GM12865 (cell line): ENCODE measurements at places on chromosomes 13 and 19.
A peak's percentile ranks its signal among the peaks of the same experiment; 100 is the strongest.

GRCh38 chr13:19955873-19956559 is 2.5 kb upstream of the ZMYM2 start:
- DNase-seq, result no peak

GRCh38 chr19:11337080-11337479 is 2.4 kb downstream of the RAB3D start:
- DNase-seq, result no peak

- DNase-seq, result peak; percentile 41
Observed at GRCh38 chr13:35930665-35931631, 200.2 kb downstream of the DCLK1 start.

- DNase-seq, result peak; percentile 50
Observed at GRCh38 chr19:48194041-48194843, 23.8 kb downstream of the ZSWIM9 start.

GRCh38 chr13:40060296-40061007 is 405.0 kb downstream of the COG6 start:
- DNase-seq, result peak; percentile 97

DNA sequence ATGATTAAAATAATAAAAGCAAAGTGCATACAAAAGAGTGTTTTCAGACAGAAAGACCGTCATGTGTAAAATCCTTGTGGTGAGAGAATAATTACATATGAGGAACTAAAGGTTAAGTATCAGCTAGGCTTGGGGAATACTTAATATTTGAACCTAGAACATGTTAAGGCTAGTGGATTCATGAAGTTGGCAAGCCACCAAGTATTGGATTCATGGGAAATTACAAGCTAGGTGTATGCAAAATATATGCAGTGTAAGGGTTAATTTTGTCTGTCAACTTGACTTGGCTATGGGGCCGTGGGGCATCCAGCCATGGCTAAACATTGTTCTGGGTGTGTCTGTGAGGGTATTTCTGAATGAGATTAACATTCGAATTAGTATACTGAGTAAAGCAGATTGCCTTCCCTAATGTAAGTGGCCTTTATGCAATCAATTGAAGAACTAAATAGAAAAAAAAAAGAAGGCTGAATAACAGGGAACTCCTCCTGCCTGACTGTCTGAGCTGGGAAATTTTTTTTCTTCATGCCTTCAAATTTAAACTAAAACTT is 533.5 kb upstream of the KLF12 start:
- no peak for DNase-seq

DNA sequence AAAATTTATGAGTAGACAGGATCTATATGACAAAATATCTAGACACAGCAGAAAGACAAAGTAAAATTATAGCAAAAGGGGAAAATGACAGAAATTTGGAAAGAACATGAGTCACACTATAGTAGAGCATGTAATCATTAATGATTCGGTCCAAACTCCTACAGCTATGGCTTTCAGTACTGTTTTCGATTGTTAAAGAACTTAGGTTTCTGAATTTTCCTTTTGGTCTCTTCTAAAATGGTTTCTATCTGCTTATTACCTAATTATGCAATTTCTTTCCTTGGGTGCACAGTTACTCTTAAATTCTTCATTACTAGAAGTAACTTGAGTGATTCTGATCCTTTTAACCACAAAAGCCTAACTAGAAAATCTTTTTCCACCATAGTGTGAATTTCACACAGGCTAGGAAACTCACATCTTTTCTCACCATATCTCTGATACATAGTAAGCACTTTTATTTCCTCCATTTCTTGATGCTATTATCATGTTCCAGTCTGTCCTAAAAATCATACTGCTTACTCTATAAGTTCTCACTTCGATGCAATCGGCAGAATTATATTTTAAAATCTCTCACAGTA is 1101.4 kb downstream of the PCDH9 start:
- DNase-seq, result no peak

- DNase-seq, result no peak
Observed at GRCh38 chr13:89181041-89181440, 1509.9 kb downstream of the SLITRK5 start.

DNA sequence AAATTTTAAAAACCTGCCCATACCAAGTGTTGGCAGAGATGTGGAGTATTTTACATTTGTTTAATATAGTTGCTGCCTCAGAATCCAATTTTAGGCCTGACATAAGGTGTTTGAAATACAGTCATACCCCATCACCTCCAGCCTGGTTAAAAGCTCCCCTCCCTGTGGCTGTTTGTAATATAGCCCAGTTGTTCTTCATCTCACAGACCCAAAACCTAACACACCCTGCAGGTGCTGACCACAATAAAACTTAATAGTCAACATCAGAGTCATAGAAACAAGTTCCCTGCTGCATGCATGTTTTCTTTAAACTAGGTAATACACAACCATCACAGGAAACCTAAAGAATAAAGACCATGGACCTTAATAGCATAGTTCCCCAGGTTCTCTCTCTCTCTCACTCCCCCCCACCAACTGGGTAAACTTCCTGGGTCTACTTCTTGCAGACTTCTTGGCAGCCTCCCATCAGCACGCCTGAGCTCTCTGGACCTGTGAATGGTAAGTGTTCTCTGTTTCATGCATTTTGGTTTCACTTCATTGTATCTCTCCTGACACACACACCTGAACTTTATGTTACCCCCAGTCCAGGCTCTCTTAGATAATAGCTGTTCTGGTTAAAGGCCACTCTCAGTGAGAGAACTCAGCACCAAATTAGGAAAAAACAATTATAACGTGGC is 1369.9 kb downstream of the EFNB2 start:
- peak; percentile 78 for DNase-seq

DNA sequence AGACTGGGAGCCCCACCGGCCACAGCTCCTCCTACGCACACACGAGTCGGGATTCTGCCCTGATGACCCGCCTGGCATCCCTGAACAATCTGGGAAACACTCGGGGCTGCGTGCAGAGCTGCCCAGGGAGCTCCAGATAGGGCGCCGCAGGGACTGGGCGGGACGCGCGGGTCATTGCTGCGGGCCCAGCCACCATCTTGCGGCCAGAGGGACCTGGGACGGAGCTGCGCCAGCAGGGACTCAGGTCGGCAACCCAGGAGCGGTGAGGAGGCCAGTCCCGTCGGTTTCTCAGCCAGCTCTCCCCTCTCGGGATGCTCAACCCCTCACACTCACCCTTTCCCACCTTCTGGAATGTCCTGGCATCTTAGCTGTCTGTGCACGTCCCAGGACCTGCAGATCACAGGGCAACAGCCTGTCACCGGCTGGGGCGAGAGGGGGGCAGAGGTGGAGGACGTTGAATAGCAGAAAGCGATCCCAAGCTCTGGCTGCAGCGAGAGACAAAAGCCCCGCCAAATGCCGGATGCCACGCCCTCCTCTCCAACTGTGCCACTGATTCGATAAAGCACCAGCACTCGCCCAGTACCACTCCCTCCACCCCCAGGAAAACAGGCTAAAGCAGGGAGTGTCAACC is 20.4 kb upstream of the ZNF91 start:
- DNase-seq, result no peak

DNA sequence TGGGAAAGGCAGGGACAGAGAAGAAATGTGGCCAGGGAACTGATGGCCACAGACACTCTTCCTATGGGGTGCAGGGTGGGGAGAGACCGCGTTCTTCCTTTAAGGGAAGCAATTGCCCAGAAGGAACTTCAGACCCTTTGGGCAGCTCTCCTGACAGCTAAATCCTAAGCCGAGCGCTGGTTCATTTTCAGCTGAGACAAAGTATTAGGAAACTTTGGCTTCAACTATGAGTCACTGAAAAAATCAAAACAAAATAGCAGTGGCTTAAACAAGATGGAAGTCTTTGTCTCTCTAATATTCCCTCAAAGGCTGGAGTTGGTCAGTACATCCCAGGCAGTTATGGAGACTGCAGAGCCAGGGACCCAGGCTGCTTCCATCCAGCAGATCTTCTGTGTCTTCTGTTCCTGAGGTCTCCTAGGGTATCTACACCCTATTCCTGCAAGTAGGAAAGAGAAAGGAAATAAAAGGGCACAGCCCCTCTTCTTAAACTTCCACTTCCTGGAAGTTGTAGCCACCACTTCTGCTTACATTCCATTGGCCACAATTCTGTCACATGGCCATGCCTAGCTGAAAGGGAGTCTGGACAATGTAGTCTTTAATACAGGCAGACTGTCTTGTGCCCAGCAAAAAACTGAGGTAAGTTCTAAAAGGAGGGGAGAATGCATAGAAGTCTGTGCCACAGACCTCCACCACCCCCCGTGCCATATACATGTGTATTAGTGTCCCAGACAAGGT is 163.5 kb downstream of the KATNAL1 start:
- peak; percentile 54 for DNase-seq

- no peak for DNase-seq
Observed at GRCh38 chr19:35315883-35316282, 13.1 kb upstream of the CD22 start.

GRCh38 chr13:40665126-40666044 is 1.1 kb downstream of the FOXO1 start:
- peak; percentile 65 for DNase-seq

DNA sequence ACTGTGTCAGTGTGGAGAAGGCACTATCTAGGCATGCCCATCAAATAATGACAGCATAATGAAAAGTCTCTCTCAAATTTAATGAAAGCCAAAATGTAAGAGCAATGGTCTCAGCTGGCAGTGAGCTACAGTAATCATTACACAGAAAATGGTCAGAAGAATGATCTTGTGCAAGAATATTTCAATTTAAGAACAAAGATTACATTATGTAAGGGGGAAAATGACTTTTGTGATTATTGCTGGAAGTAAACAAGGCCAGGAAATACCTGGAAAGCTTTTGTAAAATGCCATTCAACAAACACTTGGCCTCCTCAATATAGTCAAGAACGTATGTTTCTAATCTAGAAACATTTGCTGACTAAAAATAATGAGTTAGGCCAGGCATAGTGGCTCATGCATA is 89.1 kb downstream of the CAB39L start:
- DNase-seq, result no peak

DNA sequence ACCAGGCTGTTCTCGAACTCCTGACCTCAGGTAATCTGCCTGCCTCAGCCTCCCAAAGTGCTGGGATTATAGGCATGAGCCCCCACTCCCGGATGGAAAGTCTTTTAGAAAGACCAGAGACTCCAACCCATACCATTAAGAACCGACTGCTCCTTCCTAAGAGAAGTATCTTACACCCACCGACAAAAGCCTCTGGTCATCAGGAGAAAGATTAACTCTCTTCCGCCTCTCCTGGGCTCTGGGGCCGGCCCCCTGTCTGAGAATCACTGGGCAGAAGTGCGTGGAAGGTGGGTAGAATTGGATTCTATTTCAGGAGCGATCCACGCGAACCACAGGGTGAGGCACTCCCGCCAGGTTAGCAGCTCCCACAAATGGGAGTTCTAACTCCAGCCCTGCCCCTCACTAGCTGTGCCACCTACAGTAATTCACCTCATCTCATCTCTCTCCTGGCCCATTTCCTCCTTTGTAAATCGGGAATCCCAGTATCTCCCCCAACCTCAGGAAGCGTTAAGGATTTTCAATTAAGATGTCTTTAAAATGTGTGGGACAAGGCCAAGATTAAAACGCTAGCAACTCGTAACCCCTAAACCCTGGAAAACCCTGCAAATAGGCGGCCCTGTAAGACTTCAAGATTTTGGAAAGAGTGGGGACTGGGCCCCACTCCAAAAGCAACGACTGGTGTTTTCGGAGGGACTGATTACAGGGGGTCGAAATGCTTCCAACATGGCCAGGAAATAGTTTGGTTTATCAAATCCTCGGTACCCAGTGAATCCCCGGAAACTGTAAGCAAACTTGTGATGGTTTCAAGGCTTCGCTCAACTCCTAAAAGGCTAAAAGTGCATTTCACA is 1.3 kb downstream of the HNRNPL start:
- no peak for DNase-seq

GRCh38 chr19:5017235-5017634 is 48.3 kb downstream of the KDM4B start:
- no peak for DNase-seq

DNA sequence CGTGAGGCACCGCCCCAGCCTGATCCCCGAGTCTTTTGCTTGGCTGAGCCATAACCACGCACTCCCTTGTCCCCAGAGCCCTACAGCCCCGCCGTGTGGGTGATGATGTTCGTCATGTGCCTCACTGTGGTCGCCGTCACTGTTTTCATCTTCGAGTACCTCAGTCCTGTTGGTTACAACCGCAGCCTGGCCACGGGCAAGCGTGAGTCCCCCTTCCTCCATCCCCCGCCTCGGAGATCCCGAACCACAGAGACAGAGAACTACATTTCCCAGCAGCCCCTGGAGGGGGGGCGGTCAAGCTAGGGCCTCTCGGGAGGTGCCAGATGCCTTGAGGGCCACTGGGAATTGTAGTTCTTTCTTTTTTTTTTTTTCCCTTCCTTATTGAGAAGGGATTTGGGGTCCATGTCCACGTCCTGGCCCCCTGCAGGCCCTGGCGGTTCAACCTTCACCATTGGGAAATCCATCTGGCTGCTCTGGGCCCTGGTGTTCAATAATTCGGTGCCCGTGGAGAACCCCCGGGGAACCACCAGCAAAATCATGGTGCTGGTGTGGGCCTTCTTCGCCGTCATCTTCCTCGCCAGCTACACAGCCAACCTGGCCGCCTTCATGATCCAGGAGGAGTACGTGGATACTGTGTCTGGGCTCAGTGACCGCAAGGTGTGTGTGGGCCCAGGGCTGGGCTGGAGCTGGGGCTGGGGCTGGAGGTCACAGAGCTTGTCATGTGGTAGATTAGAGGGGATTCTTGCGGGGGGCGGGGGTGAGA is 25.9 kb downstream of the GRIN2D start:
- DNase-seq, result peak; percentile 84

DNA sequence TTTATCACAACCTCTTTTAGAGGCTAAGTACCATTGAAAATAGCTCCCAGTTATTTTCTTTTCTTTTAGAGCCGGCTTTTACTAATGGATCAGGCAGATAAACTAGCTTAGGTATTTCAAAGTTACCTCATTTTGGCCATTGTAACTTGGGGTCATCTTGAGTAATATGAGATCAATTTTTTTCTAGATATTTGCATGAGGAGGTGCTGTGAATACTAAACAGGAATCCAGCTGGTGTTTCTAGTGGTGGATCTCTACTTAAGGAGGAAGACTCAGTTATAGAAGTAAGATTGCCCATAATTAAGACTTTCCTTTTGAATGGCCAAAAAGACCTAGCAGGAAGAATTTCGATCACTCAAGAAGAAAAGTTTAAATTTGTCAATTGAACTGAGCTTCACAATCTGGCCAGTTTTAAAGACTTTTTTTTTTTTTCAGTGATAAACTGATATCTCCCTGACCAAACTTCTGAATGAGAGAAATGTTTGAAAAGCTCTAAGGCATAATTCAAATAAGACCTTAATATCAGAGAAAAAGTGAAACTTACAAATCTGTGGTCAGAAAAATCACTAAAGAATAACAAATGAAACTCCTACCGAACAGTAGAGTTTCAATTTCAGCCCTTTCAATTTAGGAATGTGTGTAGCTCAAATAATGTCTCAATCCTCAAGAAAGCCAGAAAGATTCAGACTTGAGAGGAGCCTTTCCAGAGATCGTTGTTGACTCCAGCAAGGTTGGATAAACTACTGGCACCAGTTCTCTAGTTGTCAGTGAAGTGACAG is 11.6 kb upstream of the NAA16 start:
- peak; percentile 21 for DNase-seq

GRCh38 chr13:49441846-49442245 is 2.0 kb downstream of the CAB39L start:
- DNase-seq, result peak; percentile 18

DNA sequence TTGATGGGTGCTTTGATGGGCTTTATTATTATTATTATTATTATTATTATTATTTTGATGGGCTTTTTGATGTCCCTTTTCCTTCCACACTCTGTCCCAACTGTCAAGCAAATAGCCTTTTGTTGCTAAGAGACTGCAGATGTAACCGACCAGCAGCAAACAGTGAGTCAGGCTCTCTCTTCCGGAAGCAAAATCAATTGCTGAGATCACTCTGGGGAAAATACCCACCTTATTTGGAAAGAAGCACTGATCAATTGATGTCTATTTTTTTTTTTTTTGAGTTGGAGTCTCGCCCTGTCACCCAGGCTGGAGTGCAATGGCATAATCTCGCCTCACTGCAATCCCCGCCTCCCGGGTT is 2.9 kb downstream of the LDLR start:
- peak; percentile 68 for DNase-seq
